GM12878 (cell line): ENCODE measurements at places on chromosomes 5 and 9. TPM values are rescaled to one million over a fixed set of nuclear protein-coding genes. Genes with fewer than 3 reads are reported as not detected.

- DNase-seq = no peak
Measured at GRCh38 chr5:75622564-75622963, 11.3 kb downstream of the ANKDD1B start.

- no peak for DNase-seq
Measured at GRCh38 chr9:136203408-136204144, 1.4 kb downstream of the LHX3 start.

Gene RAPGEF6
- total RNA-seq = 18.5 and 19.5 TPM in 2 replicates

DNA sequence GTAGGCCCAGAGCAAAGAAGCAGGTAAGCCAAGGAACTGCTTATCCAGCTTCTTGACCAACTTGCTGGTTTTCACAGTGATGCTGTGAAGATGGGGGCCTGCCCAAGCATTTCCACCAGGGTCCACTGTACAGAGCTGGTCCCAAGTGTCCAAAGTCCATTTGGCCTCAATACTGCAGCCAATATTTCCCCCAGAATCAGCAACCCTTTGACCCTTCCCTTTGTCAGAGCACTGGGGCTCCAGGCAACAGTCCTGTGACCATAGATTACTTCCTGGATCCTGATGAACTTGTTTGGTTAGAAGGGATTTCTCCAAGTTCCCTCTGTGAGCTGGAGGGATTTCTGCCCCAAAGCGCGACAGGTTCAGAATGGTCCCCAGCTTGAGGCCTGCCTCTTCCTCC, 26.3 kb downstream of the FAXDC2 start:
- no peak for DNase-seq

DNA sequence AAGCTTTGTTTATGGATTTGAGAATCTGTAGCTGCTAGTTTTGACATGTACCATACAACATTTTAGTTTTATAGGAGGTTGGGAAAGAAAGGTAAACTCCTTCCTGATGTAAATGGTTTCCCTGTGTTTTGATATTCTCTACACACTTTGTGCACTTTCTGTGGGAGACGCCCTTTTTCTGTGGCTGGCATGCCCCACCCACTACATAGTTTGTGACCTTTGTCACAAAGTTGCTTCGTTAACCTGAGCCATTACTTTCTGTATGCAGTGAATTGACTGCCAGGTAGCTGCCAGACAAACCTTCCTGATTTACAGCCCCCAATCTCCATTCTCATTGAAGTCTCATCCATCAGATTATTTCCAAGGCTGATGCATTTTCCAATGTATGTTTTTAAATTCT, 90.6 kb downstream of the NLN start:
- no peak for DNase-seq
